NCI-H774 (cell line): ENCODE measurements at places on chromosomes 12 and 14.

DNA sequence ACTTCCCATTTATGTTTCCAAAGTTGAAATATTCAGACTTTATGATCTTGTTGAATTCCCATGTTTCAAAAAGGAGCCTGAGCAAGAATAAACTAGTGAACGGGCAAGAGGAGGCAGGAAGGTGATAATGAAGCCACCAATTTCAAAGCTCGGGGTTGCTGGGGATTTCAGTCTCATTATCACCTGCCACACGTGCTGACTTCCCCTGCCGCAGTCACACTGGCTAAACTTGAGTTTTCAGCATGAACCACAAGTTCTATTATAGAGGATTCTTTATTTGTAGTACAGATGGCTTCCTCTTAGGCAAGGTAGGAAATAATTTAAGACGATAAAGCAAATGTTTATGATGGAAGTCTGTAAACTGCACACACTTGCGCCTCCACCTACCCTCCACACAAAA, 18.1 kb upstream of the DIABLO start:
- DNase-seq, result no peak

- no peak for DNase-seq
These were observed 28.6 kb downstream of the KCNA5 start for GRCh38 chr12:5072311-5072710.

DNA sequence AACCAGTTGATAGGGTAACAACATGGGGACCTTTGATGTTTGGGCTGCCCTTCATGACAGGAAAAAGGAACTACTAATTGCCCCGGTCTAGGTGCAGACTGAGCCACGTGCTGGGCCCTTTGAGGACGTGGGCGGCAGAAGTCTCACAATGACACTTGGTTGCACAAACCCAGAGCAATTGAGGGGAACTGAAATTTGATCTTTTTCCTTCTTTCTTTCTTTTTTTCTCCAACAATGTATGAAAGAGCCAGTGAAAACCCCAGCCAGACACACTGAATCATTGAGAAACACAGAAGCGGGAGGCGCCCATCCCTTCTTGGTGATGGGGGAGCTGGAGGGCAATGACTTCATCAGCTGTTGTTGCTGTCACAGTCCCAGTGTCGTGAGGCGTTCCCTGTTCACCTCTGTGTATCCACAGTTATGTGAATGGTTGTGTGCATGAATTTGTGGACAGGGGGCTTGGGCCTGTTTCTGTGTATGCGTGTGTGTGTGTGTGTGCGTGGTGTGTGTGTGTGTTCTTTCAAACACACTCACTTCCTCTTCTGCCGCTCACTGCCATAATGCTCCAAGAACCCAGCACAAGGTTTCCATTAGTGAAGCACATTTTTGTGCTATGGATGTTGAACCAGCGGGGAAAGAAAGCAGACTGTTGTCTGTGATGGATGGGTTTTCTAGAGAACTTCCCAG, 137.5 kb upstream of the CCND2 start:
- DNase-seq, result no peak

- DNase-seq, result no peak
These were observed 30.1 kb downstream of the NRDE2 start for GRCh38 chr14:90301668-90302090.

DNA sequence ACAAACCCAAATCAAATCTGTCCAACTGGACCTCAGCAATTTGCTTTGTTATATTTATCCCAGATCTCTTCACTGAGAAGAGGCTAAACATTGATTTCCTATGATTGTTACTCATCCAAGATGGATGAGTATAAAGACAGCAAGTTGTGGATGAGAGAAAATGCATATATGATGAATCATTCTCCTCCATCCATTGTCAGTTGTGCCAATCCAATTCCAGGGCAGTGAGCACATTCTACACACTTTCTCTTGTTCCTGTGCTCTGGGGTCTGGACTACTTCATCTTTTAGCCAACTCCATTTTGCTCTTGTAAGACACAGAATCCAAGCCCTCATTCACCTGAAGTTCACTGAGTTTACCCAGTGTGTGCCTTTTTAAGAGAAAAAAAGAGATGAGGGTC, 105.7 kb downstream of the GCH1 start:
- DNase-seq, result no peak

DNA sequence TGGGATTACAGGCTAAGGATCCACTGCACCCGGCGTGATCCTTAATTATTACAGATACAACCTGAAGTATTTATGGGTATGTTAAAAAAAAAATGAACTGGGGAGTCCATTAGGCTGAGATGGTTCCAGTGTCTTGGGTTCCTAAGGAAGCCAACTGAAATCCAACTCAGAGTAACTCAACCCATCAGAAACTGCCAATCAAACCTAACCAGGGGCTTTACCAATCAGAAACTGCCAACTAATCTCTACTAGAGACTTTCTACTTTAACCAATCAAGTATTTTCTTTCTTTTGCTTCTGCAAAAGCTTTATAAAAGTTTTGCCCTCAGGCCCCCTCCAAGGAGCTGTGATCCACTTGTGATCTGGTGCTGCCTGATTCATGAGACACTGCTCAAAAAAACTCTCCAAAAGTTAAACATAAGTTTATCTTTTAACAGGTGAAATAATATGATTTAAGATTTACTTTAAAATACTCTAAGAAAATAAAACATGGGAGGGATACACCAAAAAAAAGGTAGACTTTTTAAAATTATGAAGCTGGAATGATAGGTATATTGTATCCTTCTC, 88.0 kb downstream of the ACADS start:
- DNase-seq, result no peak

DNA sequence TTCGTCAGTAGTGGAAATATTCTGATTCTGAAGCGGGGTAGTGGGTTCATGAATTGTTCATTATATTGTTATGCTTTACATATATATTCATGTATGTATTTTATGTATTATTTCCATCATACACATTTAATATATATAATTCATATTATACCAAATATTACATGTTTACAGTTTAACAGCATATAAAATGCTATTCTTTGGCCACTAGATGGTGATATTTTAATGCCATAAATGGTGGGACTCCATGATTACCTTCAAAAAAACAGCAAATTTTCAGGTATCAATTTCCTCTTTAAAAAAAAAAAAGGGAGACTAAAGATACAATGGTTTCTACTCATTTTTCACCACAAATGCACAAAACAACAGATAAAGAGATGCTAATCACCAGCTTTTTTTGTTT, 41.0 kb downstream of the BDKRB1 start:
- no peak for DNase-seq
